ENCODE measurements at places on chromosomes 5 and 9.
A peak's percentile ranks its signal among the peaks of the same experiment; 100 is the strongest.

- DNase-seq: no peak
Measured at GRCh38 chr9:6975198-6975597, 217.4 kb downstream of the KDM4C start.

DNA sequence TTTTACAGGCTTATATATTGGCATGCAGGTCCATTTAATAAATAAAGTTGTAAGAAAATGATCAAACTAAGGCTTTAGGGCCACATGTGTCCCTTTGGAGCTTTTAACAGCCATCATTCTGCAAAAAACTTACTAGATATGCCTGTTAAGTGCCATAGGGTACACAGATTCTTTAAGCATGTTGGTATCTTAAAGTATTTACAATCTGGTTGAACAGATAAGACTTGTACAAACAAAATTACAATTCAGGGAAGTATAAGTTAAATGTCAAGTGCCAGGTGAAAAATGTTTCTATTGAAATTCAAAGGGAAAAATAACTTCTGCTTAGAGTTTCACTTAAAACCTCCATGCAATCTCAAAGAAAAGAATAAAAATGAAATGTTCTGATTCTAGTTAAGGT is 558.4 kb upstream of the ST8SIA4 start:
- DNase-seq: no peak

GRCh38 chr5:160174780-160175437 is 54.4 kb upstream of the FABP6 start:
- no peak for DNase-seq

GRCh38 chr5:154000703-154001102 is 38.0 kb downstream of the FAM114A2 start:
- DNase-seq: no peak

- DNase-seq: no peak
Measured at GRCh38 chr9:134355561-134356279, 29.5 kb downstream of the RXRA start.

- no peak for DNase-seq
Measured at GRCh38 chr5:142959683-142960657, 189.8 kb downstream of the ARHGAP26 start.

DNA sequence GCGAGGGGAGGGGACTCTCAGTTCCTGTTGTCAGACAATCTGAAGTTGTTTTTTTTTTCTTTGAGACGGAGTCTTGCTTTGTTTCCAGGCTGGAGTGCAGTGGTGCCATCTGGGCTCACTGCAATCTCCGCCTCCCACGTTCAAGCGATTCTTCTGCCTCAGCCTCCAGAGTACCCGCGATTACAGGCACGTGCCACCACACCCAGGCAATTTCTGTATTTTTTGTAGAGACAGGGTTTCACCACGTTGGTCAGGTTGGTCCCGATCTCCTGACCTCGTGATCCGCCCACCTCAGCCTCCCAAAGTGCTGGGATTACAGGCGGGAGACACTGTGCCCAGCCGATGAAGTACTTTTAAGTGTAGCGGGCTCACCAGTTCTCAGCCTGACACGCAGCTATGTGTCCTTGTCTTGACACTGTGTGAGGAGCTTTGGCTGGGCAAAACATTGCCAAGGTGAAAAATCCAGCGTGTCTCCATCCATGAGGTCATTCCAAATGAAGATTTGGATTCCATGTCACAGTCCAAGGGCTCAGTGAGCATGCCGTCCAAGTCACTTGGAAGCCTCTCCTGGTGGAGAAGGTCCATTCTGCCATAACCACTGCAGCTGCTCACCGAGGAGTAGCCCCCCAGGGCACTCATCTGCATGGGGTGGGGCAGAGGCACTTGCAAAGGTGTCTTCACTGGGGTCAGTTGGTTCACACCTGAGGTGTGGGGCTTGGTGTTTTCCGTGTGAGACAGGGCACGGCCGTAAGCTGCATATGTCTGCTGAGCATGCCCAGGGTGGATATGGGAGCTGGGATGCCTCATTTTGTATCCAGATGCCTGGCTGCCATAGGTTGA is 32.0 kb downstream of the OR2V1 start:
- DNase-seq: no peak

GRCh38 chr9:90868555-90868954 is 66.9 kb downstream of the SYK start:
- no peak for DNase-seq

- no peak for DNase-seq
Measured at GRCh38 chr5:9537223-9538141, 8.4 kb downstream of the SEMA5A start.

GRCh38 chr9:88994469-88995199 is 3.4 kb downstream of the S1PR3 start:
- no peak for DNase-seq

- no peak for DNase-seq
Measured at GRCh38 chr9:21559402-21560280, 77.5 kb upstream of the IFNE start.

DNA sequence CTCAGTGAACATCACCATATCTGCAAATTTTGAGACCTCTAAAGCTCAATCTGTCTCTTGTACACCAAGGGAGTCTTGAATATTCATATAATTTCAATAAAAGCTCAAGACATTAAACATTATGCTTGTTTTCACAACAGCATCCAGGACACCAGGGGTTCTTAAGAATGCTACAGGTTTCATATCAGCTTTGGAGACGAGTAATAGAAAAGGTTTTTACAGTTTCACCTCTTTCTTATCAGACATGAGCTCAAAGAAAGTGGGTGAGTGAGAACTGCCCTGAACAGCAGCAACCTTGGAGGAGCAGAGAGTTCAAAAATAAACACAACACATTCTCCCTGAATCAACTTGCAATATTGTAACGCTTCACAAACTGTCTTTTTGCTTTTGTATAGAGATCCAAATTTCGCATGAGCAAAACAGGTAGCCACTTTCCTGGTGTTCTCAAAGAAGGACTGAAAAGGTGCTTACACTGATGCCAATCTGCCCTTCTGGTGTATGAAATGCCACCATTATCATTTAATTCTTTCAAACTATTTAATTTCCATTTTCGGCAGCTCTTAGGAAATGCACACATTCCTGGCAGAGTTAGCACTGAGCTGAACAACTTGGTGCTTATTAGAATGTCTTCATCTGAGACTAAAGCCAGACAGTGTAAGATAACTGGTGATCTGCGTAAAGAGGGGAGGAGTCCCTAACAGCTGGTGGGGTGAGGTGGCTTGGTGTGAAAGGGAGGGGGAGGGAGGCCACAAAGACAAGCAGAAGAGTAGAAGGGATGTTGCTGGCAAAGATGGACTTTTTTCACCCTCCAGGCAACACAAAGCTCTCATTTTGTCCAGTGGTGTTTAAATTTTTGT is 535.3 kb downstream of the PDE4D start:
- DNase-seq: no peak

- no peak for DNase-seq
Measured at GRCh38 chr9:36110434-36110833, 26.1 kb upstream of the GLIPR2 start.

DNA sequence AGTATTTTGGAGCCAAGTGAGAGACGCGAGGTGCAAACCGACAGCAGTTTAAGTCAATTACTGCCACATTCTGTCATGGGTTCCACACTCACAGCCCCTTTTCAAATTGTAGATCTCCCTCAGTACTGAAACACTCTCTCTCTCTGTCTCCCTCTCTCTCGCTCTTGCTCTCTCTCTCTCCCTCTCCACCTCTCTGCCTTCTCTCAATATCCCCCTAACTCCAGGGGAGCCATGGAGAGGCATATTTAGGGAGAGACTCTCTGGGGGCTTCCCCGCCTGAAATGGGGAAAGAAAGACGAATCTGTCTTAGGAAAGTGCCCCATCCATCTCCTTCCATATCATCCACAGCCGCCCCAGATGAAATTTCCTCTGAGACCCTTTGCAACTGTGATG is 1.6 kb downstream of the BRINP1 start:
- DNase-seq: no peak

GRCh38 chr5:152844713-152845112 is 439.6 kb upstream of the NMUR2 start:
- no peak for DNase-seq

DNA sequence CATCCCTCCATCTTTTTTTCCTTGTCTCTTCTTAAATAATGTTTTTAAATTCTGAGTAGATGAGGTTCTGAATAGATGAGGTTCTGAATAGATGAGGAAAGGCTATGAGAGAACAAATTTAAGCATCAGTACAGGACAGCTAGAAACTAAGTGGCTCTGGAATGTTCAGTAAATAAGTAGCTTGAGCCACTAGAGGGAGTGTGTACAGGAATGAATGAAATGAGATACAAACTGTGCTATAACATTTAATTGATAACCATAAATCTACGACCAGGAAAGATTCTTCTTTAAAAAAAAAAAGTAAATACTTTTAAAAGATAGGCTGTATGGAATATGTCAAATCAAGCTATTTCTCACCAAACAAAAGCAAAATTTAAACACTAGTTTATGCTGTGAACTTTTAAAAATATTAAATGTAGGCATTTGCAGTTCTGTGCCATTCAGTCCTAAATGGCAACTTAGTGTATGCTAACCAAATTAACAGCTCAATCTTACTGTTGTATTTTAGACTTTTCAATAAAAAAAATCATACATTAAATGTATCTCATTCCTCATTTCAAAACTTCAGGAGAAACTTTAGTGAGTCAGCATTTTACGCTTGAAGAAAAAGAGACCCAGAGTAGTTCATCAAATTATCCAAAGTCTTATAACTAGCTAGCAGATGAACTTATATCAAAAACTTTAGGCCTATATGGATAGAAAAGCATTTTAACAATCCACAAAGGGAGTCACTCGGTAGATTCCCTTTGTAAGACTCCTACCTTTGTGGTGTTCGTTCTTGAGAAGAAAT is 70.4 kb upstream of the SNX2 start:
- DNase-seq: no peak

- no peak for DNase-seq
Measured at GRCh38 chr5:57684299-57684702, 201.7 kb upstream of the ACTBL2 start.

DNA sequence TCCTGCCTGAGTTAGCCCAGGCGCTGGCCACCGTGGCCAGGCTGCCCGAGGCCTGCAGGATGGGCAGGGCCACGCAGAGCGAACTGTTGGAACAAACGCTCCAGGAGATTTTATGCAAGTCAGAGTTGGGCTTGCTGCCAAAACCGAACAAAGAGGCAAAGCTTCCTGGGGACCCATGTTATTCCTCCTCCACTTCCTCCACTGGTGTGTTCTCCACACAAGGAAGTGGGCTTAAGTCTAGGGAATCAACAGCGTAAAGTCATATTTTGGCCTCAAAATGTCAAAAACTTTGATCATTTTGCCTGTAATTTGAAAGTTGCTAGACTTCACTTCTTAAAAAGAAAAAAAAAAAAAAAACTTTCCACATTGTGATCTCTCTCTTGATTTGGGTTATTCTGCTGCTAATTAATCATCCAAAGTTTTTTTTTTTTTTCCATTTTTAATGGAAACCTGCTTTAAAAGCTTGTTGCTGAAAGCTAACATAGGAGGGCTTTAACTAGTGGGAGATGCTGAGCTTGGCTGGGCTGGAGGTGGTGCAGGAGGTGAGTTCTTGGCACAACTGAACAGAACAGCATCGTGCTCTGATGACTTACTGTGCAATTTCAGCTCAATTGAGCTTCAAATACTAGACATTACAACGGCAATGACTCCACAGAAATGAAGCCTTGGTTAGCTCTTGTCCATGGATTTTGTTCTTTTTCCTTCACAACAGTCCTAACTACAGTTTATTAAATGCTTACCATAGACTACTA is 73.0 kb downstream of the PTPDC1 start:
- DNase-seq: no peak

DNA sequence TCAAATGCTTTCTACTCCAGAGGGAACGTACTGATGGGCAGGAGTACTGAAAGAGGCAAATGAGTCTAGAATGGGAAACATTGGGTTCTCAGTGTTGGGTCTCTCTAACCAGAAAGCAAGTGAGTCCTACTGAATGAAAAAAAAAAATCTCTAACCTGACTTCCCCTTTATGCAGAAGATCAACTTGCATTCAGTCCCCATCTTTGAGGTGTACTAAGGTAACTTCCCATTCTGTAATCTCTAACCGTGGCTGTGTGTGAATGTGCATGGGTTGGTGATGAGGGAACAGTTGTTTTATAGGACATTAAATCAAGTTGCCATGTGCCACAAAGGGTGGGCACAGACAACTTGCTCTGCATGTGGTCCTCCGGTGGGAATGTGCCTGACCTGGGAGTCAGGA is 264.6 kb upstream of the CLINT1 start:
- DNase-seq: no peak

GRCh38 chr5:37988454-37989046 is 148.7 kb upstream of the GDNF start:
- no peak for DNase-seq

DNA sequence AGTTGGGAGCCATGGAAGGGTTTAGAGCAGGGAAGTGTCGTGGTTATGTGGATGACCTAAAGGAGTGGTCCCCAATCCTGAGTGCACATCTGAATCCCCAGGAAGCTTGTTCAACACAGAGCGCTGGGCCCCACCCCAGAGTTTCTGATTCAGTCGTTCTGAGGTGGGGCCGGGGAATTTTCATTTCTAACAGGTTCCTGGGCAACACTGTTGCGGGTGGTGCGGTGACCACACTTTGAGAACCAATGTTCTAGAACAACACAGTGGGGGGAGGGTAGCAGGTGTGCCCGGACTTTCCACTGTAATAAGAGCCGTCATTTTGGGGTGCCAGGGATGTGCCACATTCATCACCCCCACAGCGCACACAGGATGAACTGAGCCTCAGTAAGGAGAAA is 39.3 kb downstream of the DUSP1 start:
- DNase-seq: no peak

DNA sequence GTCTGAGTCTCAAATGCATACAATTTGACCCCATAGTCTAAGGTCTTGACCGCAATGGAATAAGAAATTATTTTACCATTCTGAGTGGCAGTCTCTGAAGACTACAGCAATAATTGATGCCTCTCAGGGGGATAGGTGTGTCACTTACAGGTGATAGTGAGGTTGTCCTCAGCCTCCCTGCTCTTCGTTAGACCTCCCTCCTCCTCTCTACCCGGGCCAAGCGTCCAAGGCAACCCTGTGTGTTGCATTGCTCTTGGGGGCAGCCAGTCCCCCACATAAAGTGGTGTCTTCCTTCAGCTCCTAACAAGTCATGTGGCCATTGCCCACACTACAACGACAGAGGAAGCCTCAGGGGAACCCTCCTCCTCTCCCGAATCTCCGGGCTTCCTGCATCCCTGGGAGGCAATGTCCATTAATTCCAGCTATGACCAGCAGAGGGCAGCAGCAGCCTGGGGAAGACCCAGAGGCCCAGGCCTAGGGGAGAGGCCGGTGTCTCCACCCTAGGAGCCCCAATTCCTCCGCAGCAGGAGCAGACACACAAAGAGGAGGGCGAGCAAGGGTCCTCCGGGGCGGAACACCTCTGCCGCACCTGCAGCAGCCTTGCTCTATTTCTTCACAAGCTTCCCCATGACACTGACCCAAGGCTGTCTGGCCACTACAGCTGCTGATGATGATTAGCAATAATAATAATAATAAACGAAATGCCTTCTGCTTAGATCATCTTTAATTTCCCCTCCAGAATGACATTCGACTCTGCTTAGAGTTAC is 134.8 kb downstream of the KCNIP1 start:
- peak; percentile 34 for DNase-seq
